ENCODE measurements at places on chromosomes 16 and 17.

- DNase-seq: no peak
Measured at GRCh38 chr16:72877374-72878028, 170.4 kb downstream of the ZFHX3 start.

DNA sequence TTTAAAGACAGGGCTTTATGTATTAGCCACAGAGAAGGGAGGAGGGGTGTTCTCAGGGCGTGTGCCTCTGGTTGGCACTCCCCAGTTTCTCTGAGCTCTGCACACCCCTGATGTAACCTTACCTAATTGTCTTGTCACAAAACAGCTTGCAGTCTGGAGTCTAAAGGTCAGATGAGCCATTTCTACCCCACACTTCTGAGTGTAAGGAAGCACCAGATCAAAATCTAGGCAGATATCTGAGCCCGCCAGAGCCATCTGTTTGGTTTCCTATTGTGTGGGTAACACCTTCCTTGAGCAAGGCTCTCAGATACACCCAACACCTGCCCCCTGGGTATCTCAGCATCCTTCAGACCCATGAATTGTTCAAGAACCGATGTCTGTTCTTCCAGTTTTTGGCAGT lies 15.5 kb downstream of the CDH1 start:
- DNase-seq: peak; percentile 18

DNA sequence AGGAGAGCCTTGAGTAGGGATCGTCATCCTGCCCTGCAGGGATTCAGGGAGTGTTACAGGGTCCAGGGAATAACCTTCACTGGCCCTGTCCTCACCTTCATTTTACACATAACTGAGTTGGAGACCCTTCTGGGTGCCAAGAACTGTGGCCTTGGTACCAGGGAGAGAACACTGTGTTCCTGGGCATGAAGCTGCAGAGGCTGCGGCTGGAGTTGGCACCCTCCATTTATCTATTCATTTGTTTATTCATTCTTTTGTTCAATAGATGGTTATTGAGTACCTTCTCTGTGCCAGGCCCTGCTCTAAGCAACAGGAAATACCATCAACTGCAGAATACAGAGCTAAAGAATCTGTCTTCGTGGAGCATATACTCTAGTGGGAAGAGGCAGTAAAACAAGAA lies 6.7 kb downstream of the ABCC3 start:
- DNase-seq: no peak

- DNase-seq: no peak
Measured at GRCh38 chr16:29663807-29664090, 702 bp downstream of the SPN start.

DNA sequence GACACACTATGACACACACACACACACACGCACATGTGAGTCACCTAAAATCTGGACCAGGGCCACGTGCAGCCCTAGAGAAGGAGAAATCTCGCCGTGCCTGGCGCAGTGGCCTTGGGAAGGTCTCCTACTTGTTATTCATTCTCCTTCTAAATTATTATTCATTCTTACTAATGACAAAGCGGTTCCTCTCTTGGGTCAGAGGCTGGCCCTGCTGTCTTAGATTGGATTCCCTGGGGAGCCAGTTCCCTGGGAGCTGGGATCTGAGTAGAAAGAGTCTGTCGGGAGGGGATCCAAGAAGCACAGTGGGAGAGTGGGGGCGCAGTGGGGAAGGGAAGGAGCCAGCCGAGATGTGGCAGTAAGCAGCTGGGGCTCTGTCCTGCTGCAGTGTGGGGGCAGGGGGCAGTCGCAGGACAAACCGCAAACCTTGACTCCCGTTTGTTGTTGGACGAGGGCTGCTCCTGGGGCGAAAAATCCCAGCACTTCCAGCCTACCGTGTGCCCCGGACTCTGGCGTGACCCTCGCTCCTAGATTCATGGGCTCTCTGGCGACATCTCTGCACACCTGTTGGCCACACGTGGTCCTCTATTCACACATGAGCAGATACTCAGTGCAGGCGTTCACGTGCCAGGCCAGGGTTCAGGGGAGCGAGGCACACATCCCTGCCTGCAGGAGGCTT lies 18.7 kb upstream of the JPH3 start:
- DNase-seq: no peak

DNA sequence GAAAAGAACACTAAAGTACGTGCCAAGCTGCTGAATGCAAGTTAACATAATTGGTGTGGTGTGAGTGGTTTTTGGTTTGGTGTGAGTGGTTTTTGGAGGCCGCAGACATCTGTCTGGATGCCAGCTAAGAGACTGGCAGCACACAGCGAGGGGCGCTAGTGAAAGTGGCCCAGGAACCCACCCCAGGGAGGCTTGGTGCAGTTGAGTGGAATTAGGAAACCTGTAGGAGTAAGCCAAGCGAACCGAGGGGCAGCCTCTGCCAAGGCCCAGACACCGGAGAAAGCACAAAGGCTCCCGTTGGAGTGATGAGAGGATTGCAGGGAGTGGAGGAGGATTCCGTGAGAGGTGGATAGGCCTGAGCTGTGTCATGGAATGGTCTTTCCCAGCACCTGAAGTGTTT lies 24.6 kb upstream of the SLC5A11 start:
- DNase-seq: no peak

DNA sequence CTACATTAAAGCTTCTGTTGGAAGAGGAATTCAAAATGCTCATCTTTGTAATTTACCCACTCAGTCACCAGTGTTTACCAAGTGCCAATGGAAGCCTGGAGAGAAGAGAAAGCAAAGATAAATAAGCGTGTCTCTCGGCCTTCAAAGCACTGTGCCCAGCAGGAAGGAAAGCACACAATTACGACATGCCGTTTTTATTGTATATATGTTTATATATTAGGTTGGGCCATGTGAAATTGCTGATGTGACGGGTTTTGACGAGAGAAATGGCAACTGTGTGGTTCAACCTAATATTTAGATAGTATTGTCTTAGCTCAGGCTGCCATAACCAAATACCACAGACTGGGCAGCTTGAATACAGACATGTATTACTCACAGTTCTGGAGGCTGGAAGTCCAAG lies 79.3 kb upstream of the HSBP1 start:
- no peak for DNase-seq

DNA sequence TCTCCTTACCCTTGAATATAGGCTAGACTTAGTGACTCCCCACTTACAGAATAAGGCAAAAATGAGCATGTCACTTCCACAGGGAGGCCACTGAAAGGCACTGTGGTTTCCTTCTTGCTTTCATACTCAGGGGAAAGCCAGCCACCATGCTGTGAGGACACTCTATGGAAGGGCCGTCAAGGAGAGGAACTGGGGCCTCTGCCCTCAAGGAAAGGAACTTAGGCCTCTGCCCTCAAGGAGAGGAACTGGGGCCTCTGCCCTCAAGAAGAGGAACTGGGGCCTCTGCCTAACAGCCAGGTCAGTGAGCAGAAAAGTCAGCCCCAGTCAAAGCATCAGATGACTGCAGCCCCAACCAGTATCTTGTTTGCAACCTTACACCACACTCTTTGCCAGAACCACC lies 30.1 kb downstream of the VPS35 start:
- no peak for DNase-seq

- DNase-seq: peak; percentile 35
Measured at GRCh38 chr17:29140631-29141513, 39.3 kb downstream of the MYO18A start.

- DNase-seq: no peak
Measured at GRCh38 chr17:55334881-55335540, 70.3 kb downstream of the HLF start.

DNA sequence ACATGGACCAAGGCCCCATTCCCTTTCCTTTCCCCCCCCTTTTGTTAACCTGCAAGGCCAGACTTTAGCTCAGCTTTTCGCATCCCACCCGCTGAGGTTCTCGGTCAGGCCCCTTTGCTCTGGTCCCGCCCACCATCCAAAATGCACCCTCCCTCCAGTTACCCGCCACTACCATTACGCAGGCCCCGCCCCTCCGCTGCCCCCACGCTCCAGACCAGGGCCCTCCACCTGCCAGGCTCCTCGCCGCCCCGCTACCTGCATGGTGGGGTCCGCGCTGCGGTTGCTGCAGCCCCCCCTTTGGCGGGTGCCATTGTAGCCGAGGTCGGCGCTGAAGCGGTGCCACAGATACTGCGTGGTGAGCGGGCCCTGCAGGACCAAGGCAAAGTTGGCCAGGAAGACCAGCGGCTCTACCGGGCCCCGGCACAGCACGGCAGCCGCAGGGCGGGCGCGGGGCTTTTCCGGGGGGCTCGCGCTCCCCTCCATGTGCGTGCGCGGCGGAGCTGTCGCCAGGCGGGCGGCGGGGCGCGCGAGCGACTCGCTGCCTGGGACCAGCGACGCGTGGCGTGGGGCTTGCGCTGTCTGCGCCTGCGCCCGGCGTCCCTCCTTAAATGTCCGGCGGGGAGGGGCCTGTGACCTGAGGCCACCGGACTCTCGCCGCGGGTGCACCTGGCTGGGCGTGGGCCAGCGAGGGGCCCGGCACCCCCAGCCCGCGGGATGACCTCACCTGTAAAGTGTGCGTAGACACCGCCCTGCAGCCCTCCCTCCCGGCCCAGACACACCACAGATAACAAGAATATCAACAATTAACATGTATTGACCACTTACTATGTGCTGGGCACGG lies at the start of gene SLC46A1:
Gene SLC46A1 (minus strand): TSS at position 581 of the 841 bp plus-strand sequence. CDS start 98 bp downstream, at position 483.
- DNase-seq: peak; percentile 82

- no peak for DNase-seq
Measured at GRCh38 chr17:43854498-43854897, 7.5 kb downstream of the CD300LG start.

DNA sequence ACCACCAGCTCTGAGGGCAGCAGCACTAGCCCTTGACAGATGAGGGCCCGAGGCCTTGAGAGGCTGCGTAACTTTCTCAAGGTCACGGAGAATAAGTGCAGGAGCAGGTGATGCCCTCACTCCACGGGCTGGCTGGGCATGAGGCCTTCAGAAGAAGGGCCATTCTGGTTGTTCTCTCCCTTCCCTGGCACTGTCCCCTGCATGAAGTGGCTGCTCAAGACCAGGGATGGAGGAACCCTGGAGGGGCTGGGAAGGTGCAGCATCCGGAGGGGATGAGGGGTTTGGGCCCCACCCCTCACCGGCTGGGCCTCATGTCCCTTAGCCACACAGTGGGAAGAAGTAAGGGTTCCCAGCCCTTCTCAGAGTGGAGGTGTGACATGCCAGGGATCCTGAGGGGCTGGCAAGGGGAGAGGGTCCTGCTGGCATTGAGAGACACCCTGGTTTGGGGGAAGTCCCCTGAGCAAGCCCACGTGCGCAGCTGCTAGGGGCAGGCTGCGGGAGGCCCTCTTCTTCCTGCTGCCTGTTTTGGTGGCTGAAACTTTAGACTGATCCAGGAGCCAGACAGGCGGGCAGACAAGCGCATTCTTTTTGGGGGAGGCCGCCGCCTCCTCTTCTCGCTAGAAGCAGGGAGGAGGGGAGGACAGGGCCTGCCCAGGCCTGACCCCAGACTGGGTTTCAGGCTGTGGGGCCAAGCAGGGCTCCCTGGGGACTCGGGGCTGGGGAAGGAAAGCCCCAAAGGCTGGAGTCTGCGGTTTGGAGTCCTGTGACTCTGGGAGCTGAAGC lies 74.0 kb downstream of the N4BP1 start:
- peak; percentile 81 for DNase-seq

DNA sequence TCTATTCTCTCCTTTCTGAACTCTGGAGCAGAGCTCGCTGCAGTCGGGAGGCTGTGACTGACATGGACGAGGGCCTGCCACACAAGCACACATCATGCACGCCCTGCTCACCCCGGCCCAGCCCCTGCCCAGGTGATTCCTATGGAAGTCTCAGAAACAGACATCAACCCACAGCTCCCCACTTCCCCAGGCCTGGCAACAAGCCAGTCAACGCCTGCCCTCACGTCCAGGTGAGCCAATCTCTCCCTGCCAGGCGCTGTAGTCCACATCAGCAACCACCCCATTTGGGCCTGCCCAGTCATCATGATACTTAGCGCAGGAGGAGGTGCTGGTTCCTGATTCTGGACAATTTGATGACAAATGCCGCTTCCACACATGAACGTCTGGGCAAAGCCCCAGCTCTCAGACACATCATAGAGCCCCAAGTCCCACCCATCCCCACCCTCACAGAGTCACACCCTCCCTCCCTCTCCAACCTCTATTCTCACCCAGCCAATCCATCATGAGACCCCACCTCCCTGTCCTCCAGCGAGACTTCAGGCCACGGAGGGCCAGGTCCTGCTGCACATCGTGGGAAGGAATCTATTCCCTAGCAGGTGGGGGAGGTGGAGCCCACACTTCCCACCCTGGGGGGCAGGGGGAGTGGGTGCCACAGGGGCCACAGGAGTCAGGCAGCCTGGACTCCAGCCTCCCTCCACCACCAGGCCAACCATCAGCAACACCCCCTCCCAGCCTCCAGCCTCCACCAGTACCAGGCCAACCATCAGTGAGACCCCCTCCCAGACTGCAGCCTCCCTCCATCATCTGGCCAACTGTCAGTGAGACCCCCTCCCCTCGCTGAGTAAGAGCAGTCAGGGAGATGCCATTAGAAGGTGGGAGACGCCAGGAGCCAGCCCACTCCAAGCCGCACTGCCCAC lies 33.7 kb upstream of the GSG1L start:
- no peak for DNase-seq

DNA sequence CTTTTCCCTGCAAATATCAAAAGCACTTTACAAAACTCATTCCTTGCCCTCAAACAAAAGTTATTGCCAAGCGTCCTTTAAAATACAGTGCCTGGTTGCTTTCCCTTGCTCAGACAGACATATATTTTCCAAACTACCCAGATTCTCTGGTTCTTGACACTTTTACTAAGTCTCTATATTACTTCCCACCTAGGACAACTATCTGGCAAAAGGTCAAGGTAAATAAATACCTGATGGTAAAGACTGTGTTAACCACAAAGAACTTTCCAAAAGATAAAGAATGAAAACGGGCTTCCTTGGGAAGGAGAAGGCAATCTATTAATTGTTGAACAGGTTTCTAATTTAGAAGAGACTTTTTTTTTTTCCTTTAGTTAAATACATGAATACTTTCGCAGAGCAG lies 1.9 kb downstream of the HS3ST3A1 start:
- DNase-seq: no peak

DNA sequence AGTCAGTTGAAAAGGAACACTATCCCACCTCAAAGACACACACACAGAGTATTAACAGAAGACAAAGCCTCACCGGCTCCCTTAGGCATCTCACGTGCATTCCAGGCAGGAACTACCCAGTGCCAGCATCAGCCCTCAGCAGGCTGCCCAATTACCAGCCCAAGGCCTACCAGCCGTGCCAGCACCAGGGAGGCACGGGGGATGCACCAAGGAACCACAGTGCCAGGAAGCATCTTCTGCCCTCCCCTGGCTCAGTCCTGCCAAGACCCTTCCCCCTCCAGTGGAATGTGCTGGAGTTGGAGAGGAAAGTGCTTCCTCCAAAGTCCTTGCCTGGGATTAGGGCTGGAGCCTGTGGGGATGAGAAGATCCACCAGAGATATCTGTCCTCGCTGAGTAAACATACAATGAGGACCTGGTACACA lies 11.0 kb upstream of the KRT19 start:
- no peak for DNase-seq

GRCh38 chr17:49486012-49486641 lies 9.0 kb upstream of the NGFR start:
- peak; percentile 12 for DNase-seq

DNA sequence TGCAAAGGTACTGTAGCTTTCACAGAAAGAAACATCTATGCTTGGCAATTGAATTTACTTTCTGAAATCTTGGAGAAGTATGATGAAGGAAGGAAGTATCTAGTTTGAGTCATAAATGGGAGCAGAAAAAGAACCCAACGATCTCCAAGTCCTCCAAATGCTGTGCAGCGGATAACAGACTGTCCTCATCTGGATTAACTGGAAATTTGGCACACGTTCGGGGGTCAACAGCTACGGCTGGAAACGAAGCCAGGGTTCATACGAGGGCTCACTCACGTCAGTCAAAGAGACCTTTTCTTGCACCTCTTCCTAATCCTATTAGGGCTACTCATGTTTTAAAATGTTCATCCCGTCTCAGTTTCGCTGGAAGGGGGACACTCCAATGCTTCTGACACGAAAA lies 152.0 kb downstream of the ZFHX3 start:
- no peak for DNase-seq

- peak; percentile 45 for DNase-seq
Measured at GRCh38 chr17:55264645-55265298, at the start of gene HLF. HLF (plus strand) TSS chr17:55264960; CDS start chr17:55265485, 525 bp downstream.

Measured in NCI-H526 (cell line).